Stimulated activated naive CD4-positive, alpha-beta T cell (primary cell): ENCODE measurements at places on chromosomes 3 and 15.

- no peak for DNase-seq
Measured at GRCh38 chr3:187196573-187197334, 532 bp upstream of the RTP1 start.

DNA sequence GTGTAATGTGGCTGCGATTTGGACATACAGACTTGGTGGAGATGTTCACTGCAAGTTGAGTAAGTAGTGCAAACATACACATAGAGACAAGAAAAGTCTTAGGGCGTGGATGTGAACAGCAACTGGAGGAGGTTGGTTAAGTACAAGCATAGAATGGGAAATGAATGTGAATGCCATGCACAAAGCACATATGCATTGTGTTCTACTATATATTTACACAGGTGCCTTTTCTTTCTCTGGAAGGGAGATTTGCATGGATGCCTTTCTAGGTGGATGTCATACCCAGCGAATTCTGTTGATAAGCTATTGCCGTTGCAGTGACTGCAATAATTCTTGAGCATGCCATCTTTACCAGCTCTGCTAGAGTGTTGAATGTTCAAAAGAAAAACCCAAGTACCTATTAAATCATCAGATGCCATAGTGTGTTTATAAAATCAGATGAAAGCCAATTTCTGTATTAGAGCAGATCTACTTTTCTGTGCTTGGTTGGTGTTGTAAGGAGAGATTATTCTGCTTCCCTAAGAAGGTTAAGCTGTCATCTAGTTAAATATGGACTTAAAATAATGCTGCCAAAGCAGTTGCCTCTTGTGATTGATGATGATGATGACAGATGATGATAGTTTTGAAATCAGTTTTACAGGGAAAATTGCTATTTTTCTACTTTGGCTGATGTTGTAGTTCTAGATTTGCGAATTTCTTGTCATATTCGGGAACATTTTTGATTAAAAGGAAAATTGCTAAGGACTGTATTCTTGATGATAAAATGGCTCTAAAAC, 148.4 kb downstream of the CNTN4 start:
- no peak for DNase-seq

DNA sequence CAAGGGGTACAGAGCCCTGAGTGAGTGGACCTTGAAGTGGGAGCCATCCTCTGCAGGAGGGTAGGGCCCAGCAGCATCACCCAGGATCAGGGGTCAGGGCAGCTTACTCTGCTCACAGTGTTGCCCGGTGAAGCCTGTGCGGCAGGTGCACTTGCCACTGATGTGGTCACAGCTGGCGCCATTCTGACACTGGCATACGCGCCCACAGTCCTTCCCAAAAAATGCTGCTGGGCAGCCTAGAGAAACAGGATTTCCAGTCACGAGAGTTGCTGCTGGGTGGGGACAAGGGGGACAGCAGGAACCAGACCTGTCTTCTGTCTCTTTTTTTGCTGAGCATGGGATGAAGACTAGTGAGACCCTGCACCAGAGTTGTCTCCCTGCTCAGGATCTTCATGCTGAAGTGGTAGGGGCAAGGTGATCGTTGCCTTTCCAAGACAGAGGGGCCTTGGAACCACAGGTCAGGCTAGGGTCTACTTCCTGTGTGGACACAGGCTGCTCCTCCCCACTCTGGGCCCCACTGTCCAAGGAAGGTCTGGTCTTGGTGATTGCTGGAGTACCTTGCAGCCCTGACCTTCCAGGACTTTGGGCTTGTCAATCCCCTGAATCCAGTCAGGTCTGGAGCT, 46.9 kb downstream of the RAB11A start:
- no peak for DNase-seq

GRCh38 chr15:90421527-90421926, 33.5 kb downstream of the IQGAP1 start:
- DNase-seq = no peak

DNA sequence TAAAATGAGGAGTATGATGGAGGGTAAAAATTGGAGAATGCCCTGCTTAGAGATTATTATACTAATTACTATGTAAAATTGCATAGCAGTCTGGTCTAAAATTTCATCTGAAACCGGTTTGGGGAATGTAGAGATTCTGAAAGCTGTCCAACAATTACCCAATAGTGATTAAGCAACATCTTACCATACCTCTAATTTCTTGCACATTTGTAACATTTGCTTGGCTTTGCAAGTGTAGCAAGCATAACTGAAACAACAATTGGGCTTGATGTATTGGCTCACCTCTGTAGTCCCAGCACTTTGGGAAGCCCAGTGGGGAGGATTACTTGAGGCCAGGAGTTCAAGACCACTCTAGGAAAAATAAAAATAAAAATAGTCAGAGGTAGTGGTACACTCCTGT, 17.4 kb downstream of the AADACL2 start:
- DNase-seq = no peak

- DNase-seq = no peak
Measured at GRCh38 chr15:65942436-65942835, 73.1 kb downstream of the RAB11A start.

- no peak for DNase-seq
Measured at GRCh38 chr3:184561913-184562877, 610 bp downstream of the EPHB3 start.

DNA sequence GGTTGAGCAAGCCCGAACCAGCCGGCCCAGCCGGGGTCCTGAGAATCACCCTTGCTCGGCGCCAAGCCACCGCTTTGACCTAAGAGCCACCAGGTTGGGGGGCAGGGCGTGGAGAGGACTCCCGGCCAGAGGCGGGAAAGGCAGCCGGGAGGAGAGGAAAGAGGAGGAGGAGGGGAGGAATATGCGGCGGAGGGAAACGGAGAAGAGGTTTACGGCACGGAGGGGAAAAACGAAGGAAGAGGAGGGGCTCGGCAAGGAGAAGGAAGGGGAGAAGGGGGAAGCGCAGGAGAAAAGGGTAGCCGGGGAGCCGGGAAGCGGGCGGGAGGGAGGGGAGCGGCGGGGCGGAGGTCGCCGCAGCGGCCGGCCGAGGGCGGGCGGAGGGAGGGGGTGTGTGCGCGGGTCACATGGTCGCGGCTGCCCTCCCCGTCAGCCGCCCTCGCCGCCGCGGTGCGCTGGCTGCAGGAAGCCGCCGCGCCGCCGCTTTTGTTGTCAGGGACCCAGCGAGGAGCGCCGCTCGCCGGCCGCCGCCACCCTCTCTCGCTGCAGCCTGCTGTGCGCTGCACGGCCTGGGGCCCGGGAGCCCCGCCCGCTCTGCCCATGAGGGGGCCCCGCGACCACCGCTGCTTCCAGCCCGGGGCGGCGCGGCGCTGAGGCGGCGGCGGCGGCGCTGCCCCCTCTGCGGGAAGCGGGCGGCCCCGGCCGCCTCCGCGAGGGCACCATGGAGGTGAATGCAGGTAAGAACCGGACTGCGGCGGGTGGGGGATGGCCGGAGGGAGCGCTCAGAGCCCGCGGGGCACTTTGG, at the start of gene NR1D2:
Gene NR1D2 (plus strand): TSS at position 426 of the 802 bp plus-strand sequence. CDS start 293 bp downstream, at position 719.
- peak; percentile 57 for DNase-seq

GRCh38 chr3:100702082-100702979, 7.0 kb upstream of the TFG start:
- DNase-seq = no peak

GRCh38 chr3:73536336-73536895, 88.3 kb downstream of the PDZRN3 start:
- DNase-seq = no peak

DNA sequence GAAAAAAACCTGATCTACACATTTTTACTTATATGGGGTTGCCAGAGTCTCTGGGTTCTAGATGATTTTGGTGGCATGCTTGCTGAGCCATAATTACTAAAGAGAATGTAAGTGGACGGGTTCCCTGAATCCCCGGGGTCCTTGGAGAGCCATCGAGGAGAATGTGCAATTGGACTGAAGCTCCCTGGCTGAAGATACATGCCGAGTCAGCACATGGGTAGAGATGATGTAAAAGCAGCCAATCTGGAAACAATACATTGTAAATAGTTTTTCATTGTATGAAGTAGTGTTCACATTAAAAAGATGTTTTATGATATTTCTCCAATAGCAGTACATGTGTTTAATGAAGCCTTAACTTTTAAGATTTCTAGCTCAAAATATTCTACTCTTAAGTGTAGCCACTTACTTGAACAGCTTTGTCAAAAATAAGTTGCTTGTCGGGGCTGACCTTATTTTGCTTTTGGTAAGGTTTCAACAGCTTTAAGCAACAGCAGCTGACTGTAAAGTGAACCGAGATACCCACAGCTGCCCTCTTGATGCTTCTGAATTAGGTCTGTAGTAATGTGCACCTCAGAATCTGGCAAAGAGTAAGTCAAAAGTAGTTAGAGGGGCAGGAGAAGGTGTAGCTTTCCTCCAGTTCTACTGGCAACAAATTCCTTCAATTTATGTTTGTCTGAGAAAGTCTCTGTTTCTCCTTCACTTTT, 205.7 kb downstream of the PLCL2 start:
- no peak for DNase-seq

DNA sequence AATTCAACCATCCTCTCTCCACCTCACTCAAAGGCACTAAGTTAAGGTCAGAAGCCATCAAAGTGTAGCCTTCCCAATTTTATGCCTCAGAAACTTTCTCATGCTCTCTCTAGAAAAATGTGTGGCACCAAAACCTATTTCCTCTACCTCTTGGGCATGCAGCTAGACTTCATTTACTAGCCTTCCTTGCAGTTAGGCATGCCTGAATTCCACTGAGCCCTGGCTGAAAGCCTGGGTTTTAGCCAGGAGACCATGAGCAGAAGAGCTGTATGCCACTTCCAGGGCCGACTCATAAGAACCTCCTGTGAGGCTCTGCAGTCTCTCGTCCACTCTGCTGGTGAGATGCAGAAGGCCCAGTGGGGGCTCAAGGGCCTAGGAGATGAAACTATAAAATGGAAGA, 145.0 kb downstream of the MYLK start:
- no peak for DNase-seq

DNA sequence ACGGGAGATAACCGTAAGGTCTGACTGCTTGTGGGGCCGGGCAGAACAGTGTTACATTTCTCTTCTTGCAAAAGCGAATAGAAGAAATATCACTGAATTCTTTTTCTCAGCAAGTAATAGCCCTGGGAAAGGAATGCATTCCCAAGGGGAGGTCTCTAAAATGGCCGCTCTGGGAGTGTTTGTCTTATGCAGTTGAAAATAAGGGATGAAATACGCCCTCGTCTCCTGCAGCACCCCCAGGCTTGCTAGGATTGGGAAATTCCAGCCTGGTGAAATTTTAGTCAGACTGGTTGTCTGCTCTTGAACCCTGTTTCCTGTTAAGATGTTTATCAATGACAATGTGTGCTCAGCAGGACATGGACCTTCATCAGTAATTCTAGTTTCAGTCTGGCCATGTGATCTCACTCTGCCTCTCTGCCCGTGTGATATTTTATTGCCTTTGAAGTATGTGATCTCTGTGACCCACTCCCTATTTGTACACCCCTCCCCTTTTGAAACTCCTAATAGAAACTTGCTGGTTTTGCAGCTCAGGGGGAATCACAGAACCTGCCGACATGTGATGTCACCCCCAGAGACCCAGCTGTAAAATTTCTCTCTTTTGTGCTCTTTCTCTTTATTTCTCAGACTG, 715.6 kb downstream of the ROBO1 start:
- DNase-seq = no peak

GRCh38 chr3:170814822-170815221, 55.2 kb downstream of the RPL22L1 start:
- DNase-seq = no peak

DNA sequence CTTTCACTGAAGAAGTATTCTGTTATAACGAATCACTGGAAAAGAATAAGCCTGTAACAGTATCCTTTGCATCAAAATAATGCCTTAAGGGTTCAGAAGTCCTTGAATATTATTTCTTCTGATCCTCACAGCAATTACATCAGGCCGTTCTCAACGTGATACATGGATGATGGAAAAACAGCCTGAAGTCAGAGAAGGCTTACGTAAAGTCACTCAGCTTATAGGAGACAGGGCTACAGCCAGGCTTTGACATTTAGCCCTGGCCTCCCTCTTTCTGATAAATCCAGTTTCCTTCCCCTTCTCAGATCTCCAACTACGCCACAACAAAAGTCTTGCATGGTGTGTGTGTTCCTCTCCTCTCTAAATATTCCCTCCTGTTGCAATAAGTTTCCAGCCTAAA, 131.9 kb downstream of the ANO10 start:
- no peak for DNase-seq

GRCh38 chr3:138082085-138082991, 33.1 kb downstream of the DZIP1L start:
- DNase-seq = no peak

GRCh38 chr3:126373682-126374601, 16.7 kb upstream of the KLF15 start:
- no peak for DNase-seq

- DNase-seq = no peak
Measured at GRCh38 chr15:90994059-90994416, 297 bp downstream of the PRC1 start.

DNA sequence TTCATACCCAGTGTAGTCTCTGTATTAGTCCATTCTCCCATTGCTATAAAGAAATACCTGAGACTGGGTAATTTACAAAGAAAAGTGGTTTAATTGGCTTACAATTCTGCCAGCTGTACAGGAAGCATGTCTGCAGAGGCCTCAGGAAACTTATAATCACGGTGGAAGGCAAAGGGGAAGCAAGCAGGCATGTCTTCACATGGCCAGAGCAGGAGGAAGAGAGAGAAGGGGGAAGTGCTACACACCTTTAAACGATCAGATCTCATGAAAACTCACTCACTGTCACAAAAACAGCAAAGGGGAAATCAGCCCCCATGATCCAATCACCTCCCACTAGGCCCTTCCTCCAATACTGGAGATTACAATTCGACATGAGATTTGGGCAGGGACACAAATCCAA, 6.3 kb upstream of the PARP14 start:
- DNase-seq = no peak

DNA sequence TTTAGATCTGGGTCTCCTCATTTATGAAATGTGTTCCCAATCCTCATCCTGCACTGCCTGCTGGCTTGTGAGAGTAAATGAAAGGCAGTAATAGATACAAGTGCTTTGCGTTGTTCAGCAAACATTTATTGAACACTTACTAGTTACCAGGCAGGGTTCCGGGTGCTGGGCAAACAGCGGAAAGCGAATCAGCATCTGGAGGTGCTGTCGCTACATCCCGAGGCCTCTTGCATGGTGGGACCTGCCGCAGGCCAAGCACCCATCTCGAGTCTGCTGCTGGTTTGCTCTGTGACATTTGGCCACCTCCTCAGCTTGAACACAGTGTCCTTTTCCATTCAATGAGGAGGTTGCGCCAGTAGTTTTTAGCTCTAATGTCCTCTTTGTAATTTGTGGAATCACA, 24.8 kb downstream of the TRAK1 start:
- no peak for DNase-seq

DNA sequence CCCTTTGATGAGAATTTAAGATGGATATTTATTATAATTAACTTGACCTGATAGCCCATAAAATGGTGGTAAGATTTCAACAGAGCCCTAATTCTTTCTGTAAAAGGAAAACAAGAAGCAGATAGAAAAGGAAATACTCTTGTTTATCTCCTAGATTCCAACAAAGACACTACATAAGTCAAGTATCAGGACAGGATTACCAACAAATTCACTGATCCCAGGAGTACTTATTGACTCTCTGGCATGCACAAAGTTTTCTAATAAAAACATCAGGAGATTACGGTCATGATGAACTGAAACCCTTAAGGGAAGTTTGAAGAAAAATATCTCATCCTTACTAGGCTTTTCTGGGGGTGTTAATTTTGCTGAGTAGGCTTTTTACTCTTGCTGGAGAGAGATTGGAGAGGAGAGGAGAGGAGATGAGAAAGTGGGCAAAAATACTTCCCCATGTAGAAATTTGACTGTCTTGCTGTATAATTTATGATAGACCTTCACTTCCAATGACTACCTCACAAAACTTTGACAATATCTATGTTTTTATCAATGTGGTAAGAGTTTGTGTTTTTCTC, 43.1 kb upstream of the SLC24A5 start:
- DNase-seq = no peak

GRCh38 chr3:24400015-24400414, 94.6 kb downstream of the THRB start:
- no peak for DNase-seq

GRCh38 chr3:170467571-170468147, 49.0 kb downstream of the CLDN11 start:
- DNase-seq = no peak
